A549 treated with Mapracorat at 1 μM for 4 hours (cell line): ENCODE measurements at places on chromosomes 7 and 10. TPM values are rescaled to one million over a fixed set of nuclear protein-coding genes. Genes with fewer than 3 reads are reported as not detected.

The BHLHA15 gene
- 0.21 to 0.71 TPM (median 0.43 TPM) in 5 replicates for total RNA-seq

The GRM8 gene
- not detected in 5 replicates for total RNA-seq

The TMEM229A gene
- not detected in 5 replicates for total RNA-seq

The ANXA8L1 gene
- 98.3 to 132 TPM (median 114 TPM) in 5 replicates for total RNA-seq

The YAE1 gene
- 17.9 to 25.3 TPM (median 18.4 TPM) in 5 replicates for total RNA-seq

The TRIM73 gene
- total RNA-seq: 1.2 to 2.7 TPM (median 2.6 TPM) in 5 replicates

The ASB4 gene
- 0.13 to 0.36 TPM (median 0.22 TPM) in 5 replicates for total RNA-seq

The ZNF786 gene
- total RNA-seq: 5.7 to 6.9 TPM (median 6.6 TPM) in 5 replicates

The EN2 gene
- 0.54 to 1.1 TPM (median 0.86 TPM) in 5 replicates for total RNA-seq

The FKBP6 gene
- total RNA-seq: not detected in 5 replicates

The GPC2 gene
- 0.62 to 1.5 TPM (median 1.0 TPM) in 5 replicates for total RNA-seq

The DDC gene
- total RNA-seq: 0.83 to 1.7 TPM (median 1.2 TPM) in 5 replicates

The PRKG1 gene
- not detected in 5 replicates for total RNA-seq

The LFNG gene
- 9.1 to 22.2 TPM (median 20.7 TPM) in 5 replicates for total RNA-seq

The FGFR2 gene
- total RNA-seq: 0.21 to 0.44 TPM (median 0.33 TPM) in 5 replicates

The C7orf33 gene
- total RNA-seq: not detected in 5 replicates

The DNAJC9 gene
- 50.2 to 51.9 TPM (median 50.7 TPM) in 5 replicates for total RNA-seq

The EVX1 gene
- total RNA-seq: 0.07 to 0.21 TPM (median 0.14 TPM) in 5 replicates

The A1CF gene
- total RNA-seq: 0.07 to 0.08 TPM in 2 of 5 replicates, not detected in the others

The PNLIP gene
- total RNA-seq: 0.11 to 0.12 TPM in 2 of 5 replicates, not detected in the others

The TPK1 gene
- total RNA-seq: 1.9 to 4.1 TPM (median 2.8 TPM) in 5 replicates

The LRRC18 gene
- not detected in 5 replicates for total RNA-seq

The DNAJB6 gene
- total RNA-seq: 86.0 to 142 TPM (median 94.2 TPM) in 5 replicates
